ENCODE measurements at places on chromosomes 1 and 21.
A peak's percentile ranks its signal among the peaks of the same experiment; 100 is the strongest.

GRCh38 chr1:209705033-209705598, 470 bp downstream of the HSD11B1 start:
- DNase-seq: no peak

GRCh38 chr1:211469938-211470529, 21.9 kb downstream of the RD3 start:
- peak; percentile 3 for DNase-seq

- no peak for DNase-seq
Observed at GRCh38 chr1:50417946-50418599, 5.2 kb downstream of the DMRTA2 start.

DNA sequence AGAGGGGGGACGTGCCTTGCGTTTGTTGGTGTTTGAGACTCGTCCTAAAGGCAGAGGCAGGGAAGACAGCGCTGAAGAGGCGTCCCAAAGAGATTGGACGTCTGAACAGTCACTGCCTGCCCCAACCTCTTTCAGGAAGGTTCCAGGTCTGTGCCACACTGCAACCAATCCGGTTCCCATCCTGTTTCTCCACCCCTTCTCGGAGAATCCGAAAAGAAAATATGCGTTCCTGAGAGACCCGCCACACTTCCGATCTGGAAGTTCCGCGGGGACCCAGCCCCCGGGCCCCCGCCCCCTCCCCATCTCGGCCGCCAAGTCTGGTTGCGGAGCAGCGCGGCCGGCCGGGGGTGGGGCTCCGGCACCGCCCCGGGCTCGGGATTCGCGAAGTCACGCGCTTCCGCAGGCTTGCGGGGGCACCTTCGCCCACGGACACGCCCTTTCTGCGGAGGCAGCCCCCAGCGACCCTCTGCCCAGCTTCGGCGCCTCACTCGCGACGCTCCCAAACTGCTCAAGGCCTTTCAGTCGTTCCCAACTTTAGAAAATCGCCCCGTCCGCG, 124.5 kb upstream of the DPYD start:
- DNase-seq: no peak

- no peak for DNase-seq
Observed at GRCh38 chr21:44914176-44914874, 6.4 kb downstream of the ITGB2 start.

DNA sequence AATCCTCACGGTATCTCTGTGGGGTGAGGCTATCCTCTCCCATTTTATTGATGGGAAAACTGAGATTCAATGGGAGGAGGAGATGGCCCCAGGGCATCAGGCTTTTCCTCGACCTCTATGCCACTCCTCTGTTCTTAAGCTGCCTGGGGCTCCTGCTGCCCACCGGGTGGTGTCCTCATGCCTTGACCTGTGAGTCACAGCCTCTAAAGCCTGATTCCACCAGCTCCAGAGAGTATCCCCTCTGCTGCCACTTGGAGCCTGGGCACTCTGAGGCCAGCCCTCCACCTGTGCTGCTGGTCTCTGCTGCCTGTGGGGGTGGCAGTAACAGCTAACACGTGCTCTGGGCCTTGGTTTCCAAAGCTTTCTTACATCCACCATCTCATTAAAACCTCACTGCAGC, 241.2 kb downstream of the TRABD2B start:
- no peak for DNase-seq

GRCh38 chr1:230544758-230545157, 97.5 kb upstream of the COG2 start:
- no peak for DNase-seq

GRCh38 chr1:109763646-109764415, at the start of gene EPS8L3:
EPS8L3 (minus strand) TSS chr1:109763923; CDS start chr1:109761749, 2,174 bp downstream.
- no peak for DNase-seq

- no peak for DNase-seq
Observed at GRCh38 chr1:34868230-34869049, 8.9 kb upstream of the SMIM12 start.

DNA sequence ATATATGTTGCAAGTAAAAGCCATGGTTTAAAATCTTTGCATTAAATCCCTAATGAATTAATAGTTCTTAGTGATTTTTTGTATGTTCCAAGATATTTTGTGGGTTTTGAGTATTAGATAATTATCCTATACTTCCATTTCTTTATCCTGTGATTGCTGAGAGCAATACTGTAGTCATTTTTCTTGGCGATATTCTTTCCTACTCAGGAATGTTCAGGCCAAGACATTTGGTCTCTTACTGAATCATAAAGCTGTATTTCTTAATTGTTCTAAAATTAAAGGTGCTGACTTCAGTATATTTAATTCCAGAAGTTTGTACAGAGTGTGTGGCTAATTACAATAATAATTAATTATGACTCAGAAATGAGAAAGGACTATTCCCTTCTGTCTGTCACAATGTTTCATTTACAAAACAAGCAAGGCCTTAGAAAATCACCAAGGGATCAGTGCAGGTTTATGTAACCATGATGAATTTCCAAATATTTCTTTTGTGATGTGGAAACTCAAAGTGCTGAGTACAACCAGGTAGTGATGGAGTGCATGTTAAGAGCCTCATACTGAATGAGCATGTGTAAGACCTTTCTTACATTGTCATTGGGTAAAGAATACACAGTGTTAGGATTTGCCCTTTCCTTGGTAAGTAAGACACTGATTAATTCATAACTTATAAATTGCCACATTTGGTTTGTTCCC, 161.2 kb downstream of the HMCN1 start:
- DNase-seq: no peak

- no peak for DNase-seq
Observed at GRCh38 chr1:115306146-115306545, 31.9 kb downstream of the NGF start.

DNA sequence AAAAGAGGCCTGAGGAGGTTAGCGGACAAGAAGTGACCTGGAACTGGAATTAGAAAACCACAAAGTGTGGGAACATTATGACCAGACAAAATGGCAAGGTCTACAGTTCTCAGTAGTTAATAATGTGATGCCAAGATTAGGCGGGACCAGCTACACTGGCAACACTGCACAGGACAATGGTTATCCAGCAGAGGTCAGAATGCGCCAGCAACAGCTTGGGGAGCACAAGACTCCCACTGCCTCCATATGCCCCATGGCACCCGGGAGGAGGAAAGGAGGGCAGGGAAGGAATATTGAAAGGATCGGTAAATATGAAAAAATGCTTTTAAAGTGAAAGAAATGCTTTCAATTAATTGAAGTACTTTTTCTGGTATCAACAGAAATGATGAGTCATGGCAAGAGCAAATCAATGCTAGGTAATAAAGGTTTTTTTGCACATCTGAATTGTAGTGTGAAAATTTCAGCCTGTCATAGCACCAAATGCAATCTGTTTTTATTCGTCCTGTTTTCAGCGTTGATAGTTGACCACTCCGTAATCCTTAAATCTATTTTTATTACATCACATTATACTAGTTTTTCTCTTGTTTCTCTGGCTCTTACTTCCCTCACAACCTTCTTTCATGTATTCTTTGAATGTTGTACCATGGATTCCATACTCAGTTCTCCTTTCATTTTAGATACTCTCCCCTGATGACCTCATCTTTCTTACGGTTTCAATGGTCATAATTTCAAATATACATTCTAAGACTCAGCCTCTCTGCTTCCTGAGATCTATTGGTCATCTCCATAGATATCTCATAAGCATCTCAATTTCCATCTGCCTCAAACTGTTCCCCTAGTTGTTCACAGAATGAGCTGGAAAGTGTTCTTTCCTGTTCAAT, 30.7 kb downstream of the VCAM1 start:
- no peak for DNase-seq

DNA sequence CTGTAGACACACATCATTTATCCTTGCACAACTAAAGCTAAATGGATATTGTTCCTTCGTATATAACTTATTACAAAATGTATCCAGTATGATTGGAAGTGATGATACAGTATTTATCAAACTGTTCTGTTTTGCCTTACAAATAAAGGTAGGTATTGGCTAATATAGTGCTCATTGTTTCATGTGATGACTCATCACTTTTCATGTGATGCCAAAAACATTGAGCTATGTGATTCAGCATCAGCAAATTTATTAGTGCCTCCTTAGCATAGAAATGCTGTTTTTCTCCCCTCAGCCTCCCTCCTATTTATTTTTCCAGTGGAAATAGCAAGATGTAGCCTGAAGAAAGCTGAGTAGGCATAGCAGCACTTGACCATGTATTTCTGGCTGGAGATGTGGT, 228.6 kb upstream of the LYPLAL1 start:
- DNase-seq: no peak

GRCh38 chr1:23451441-23451840, 26.9 kb upstream of the TCEA3 start:
- no peak for DNase-seq

DNA sequence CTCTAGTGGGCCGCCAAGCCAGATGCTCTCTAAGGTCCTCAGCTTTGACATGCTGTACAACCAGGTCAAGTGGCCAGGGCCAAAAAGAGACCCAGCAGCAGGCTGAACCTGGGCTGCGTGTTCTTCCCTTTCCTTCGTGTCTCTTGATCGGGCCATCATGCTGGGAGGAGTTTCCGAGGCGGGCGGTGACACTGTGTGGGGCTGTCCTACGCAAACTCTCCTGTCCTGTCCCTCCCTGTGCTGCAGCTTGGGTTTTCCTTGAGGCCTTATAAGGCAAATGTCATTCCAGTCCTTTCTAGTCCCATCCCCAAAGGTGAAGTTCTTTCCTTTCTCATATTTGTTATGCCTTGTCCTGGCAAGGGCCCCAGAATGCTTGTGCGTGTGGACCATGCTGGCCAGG, 56.7 kb downstream of the ARHGEF10L start:
- DNase-seq: no peak

GRCh38 chr1:101236516-101237228, at the start of gene S1PR1:
S1PR1 (plus strand) TSS chr1:101237019; CDS start chr1:101238985, 1,966 bp downstream.
- DNase-seq: peak; percentile 73

DNA sequence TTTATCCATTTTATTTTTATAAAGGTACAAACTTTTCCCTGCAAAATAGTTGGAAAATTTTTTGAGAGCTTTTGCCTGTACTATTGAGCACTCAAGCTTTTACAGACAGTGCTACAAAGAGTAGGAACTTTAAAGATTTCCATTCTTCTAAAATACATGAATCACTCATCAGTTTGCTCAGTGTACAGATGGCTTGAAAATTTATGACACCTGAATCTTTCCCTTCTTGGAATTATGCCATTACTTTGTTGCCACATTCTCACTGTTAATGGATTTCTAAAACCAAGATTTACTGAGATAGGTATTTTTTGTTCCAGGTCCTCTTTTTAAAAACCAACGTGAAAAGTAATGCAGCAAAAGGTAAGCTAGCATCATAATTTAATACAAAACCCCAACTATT, 76.0 kb downstream of the GPATCH2 start:
- DNase-seq: no peak

DNA sequence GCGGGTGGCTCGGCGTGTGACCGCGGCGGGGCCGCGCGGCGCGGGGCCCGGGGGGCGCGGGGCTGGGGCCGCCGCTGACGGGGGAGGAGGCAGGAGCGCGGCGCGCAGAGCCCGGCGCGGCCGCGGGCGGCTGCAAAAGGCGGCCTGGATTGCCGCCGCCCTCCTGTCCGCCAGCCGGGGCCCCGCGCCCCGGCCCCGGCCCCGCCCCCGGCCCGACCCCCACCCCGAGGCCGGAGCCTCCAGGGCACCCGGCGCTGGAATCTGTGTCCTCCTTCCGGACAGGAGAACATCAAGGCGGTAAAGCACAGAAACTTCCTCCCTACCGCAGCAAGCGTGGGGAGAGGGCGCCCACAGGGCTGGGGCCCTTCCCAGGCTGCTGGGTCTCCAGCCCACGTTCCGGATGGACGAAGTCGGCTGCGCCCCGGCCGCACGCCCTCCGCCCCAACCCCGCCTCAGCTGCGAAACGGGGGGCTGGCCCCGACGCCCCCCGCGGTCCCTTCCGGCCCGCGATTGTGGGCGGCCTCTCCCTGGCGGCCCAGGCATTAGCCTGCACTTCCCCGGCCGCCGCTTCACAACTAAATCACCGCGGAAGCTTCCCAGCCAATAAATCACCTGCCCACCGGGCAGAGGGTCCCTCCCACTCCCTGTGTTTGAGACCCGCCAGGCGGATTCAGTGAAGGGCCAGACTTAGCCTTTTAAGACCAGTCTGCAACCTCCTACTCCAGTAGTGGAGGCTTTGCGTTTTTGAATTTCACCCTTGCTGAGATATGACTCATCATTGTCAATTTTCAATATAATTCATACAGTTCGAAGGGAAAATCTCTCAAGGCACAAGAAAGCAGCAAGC, 106.0 kb downstream of the SLC45A1 start:
- DNase-seq: peak; percentile 51

- no peak for DNase-seq
Observed at GRCh38 chr1:213987927-213988506, at the start of gene PROX1. PROX1 (plus strand) TSS chr1:213987973; CDS start chr1:213996536, 8,563 bp downstream.

DNA sequence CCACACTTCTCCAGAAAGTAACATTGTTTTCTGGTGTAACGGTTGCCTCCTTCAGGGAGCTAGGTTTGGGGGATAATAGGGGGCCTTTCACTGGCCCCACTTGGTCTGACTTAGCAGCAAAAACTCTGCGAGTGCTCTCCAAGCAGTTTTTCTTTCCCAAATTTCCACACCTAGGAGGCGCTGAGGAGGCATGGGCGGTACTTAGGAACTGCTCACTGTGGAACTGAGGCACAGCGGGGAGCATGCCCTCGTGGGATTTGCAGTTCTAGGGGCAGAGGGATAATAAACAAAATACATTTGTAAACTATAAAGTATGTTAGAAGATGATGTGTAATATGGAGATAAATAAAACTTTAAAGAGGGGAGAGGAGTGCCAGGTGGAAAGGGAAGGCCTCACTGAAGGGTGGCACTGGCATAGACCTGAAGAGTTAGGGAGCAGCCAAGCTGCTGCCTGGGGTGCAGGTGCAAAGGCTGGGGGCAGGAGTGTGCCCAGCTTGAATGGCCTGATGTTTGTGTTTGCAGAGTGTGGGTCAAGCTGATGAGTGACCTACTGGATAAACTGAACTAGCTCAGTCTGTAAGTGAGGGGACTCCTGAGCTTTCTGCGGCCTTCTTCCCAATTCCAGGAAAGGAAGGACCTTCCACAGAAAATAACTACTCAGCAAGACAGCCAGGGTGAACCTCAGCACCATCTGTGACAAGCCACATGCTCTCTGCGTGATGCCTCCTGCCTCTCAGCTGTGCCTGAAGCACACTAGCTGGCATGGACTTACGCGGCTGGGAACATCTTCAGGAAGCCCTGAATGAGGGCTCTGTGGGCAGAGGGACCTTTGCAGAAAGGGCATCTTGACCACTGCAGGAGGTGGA, 1.9 kb downstream of the EPHX1 start:
- no peak for DNase-seq

DNA sequence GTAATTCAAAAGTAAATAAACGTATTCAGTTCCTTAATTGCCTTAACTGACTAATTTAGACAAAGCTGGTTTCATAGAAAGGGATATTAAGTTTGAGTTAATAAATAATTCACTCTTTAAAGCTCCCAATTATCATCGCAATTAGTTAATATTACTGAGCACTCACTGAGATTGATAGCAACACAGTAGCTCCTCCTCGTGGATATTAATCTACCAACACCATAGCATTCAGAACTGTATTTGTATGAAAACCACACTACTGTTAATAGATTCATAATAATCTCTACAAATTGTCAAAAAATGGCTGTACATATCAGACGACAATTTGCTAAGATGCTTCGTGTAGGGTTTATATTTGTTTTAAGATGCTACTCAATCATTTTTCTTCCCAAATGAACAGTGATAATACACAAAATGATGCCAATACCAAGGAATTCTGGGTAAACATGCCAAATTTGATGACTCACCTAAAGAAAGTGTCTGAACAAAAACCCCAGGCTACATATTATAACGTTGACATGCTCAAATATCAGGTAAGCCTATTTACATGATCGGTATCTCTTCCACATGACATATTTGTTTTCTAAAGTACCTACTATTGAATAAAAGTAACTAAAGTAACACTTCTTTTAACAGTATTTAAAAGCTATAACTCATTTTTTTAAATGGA, 18.8 kb upstream of the DYNLT5 start:
- no peak for DNase-seq

GRCh38 chr1:205046870-205047269, 3.9 kb downstream of the CNTN2 start:
- DNase-seq: no peak
